T-helper 22 cell (primary cell): ENCODE measurements at places on chromosomes 6 and 20.

DNA sequence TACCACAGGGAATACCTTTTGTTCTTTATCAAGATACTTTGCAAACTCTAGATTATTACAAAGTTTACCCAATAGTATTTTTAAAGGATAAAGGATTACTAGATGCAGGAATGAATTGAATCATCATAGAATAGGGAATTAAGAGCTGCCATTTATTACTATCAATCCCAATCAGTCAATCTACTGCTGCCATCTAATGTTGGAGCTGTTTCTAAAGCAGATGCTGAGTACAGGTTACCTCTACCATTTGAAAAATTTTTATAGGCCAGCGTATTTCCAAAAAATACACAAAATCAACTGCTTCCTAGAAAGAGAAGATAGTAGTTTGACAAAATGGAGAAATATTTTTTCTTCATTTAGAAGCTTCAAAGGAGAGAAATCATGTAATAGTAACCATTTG, 520.4 kb downstream of the ADGRB3 start:
- no peak for DNase-seq

GRCh38 chr20:8424010-8424409, 291.9 kb downstream of the PLCB1 start:
- no peak for DNase-seq

DNA sequence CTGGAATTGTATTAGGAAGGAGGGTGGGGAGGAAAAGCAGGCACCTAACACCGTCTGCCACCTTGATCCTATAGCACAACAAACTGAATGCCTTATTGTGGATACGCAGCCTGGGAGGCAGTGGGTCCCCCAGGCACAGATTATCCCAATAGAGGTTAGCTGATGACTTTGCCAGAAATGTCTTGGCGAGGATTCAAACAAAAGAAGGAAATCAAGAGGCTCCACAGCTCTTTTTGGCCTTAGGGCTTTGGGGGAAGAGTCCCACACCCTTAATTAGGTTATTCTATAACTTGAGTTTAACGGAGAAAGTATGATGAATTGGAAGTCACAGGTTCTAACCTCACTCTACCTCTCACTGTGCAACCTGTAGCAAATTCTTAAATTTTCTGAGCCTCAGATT, 102.0 kb downstream of the MRPL14 start:
- no peak for DNase-seq

- no peak for DNase-seq
Measured at GRCh38 chr6:14934013-14934412, 311.9 kb upstream of the JARID2 start.

- peak; percentile 25 for DNase-seq
Measured at GRCh38 chr6:107822176-107823046, 1.7 kb downstream of the SCML4 start.

GRCh38 chr6:157905590-157906342, 75.9 kb upstream of the SYNJ2 start:
- DNase-seq: no peak

DNA sequence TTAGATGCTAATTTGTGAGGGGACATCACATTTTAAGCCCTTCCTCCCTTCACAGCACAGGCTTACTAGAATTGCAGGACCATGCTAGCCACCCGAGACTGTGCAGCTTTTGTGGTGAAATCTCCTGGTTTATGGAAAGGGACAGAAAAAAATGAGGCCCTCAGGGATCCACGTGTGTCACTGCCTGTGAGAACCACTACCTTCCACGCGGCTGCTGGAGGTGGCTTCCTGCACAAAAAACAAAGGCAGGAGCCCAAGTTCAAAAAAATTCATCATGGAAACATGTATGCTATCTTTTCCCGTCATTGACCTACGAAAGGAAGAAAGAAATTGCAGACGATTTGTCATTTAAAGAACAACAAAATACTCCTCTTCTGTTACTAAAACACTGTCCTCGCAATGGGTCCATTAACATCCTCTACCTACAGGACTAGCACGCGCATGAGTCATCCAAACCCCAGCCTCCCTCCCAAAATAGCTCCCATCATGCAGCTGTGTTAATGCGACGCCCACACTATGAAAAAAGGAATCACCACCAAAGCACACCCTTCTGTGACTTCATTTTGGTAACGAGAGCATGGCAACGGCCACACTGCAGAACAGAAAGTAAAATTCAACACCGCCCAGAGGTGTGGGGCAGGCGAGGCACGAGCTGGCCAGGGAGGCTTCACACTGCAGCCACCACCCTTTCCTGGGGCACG, 45.7 kb downstream of the RAMACL start:
- peak; percentile 47 for DNase-seq

GRCh38 chr6:88548891-88549505, 382.9 kb upstream of the CNR1 start:
- no peak for DNase-seq

DNA sequence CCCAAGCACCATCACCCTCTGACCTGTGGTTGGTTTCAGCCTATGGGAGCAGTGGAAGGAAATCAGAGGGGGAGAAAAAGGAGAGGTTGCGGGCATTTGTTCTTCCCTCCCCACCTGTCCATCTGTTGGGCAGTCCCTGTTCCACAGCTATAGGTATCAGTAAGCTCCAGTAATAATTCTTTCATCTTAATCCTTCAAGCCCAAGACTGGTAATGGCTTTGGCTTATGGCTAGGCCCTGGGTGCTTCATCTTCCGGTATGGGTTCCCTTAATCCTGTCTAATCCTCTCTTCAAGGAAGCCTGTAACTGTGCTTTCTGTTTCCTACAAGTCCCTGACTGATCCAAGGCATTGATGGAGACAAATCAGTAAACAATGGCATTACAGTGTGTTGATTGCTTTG, 42.2 kb upstream of the STK35 start:
- no peak for DNase-seq

GRCh38 chr20:10094566-10095173, 59.9 kb downstream of the ANKEF1 start:
- DNase-seq: no peak

GRCh38 chr20:50504231-50504823, 5.9 kb upstream of the PTPN1 start:
- DNase-seq: no peak

DNA sequence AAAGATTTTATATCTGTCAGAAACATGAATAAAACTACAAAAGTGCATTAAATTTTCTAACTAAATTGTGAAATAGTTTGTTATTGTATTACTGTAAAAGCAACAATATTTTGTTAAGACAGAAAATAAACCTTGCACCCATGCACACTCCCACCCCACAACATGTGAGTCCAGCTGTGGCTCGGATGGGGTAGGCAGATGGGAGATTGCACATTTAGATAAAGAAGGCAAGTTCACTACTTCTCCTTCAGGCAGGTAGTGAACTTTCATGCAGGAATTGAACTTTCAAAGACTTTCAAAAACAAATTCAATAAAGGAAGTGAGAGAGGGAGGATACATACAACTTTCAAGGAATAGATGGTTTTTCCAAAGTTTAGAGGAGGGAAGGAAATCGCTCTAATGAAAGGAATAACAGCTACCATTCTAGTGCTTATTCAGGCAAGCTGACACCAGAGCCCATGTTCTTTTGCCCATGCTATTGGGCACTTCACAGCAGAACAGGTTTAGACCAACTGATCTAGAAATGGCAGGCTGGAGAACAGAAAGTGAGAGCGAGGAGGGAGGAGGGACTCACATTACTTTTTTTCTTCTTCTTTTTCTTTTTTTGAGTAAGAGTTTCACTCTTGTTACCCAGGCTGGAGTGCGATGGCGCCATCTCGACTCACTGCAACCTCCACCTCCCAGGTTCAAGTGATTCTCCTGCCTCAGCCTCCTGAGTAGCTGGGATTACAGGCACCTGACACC, 28.5 kb downstream of the SF3B5 start:
- no peak for DNase-seq

DNA sequence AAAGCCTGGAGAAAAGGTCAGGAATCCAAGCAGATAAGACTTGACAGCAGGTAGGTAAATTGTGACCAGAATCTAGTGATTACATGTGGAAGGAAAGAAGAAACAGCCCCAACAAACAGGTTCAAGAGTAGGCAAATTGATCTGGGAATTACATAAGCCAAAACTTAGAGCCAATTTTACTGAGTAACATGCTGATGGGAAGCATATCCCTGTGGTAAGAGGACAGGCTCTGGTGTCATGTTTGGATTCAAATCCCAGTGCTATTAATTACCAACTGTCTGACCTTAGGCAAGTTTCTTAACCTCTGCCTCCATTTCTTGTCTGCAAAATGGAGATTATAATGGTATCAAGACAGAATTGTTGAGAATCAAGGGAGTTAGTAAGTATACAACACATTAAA, 20.4 kb downstream of the MCM9 start:
- DNase-seq: no peak

DNA sequence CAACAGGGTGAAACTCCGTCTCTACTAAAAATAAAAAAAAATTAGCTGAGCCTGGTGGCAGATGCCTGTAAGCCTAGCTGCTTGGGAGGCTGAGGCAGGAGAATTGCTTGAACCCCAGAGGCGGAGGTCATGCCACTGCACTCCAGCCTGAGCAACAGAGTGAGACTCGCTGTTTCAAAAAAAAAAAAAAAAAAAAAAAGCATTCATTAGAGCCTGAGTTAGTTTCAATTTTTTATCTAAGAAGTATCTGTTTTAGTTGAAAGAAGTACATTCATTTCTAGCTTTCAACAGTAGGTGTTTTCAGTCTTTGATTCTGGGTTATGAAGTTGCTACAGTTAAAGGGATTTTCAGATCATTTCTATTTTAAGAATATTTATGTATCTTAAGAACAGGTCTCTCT, 42.2 kb downstream of the ZNF292 start:
- DNase-seq: no peak

GRCh38 chr6:317060-317447, 24.8 kb downstream of the DUSP22 start:
- DNase-seq: no peak

GRCh38 chr6:136550045-136550329, 235 bp downstream of the MAP7 start:
- no peak for DNase-seq

- no peak for DNase-seq
Measured at GRCh38 chr6:26299286-26300042, 65.5 kb upstream of the BTN3A2 start.

DNA sequence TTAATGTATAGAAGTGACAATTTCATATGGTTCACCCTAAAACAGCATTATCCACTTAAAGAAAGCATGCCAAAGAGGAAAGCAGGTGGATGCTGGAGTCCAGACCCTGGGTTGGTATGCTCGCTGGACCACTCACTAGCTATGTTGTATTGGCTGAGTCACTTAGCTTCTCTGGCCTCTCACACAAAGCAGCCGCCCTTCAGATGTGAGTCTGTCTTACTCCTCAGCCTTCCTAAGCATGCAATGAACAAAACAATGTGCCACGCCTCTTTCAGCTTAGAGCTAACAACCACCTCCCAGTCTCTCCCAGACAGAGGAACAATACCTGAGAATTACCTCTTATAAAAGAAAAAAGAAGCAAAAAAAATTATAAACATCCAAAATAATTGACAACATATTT, 29.4 kb downstream of the SIM1 start:
- DNase-seq: no peak

GRCh38 chr20:9015984-9016324, 52.9 kb upstream of the PLCB4 start:
- DNase-seq: no peak

DNA sequence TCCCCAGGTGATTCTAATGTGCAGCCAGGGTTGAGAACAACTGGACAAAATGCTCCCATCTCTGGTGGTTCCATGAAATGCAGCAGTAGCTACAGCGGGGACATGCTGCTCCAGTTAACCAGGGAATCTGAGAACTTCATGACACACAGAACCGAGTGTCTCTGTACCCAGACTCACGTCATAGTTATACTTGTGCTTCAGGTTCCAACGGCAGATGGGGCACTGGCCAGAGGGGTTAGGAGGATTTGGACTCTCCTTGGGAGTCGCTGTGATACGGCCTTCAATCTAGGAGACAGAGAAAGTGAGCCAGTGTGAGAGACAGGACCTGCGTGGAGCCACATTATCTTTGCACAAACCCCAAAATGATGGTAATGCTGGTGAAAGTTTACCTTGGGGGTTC, 9.2 kb downstream of the MRPS18A start:
- no peak for DNase-seq

DNA sequence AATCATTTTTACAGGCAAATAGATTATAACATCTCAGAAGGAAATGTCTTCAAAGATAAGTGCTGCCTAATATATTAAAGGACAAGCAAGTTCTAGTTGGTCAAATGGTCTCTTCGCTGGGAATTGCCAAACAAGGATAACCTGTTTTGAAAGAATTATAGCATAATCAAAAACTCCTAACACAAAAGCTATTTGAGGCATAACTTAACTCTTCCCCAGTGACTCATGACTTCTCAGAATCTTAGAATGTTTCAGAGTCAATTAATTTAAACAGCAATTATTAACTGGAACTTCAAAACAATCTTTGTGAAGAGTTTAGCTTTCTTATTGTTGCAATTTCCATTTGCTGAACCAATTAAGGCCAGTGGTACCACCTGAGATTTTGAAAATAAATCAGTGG, 126.6 kb downstream of the MTFR2 start:
- no peak for DNase-seq

DNA sequence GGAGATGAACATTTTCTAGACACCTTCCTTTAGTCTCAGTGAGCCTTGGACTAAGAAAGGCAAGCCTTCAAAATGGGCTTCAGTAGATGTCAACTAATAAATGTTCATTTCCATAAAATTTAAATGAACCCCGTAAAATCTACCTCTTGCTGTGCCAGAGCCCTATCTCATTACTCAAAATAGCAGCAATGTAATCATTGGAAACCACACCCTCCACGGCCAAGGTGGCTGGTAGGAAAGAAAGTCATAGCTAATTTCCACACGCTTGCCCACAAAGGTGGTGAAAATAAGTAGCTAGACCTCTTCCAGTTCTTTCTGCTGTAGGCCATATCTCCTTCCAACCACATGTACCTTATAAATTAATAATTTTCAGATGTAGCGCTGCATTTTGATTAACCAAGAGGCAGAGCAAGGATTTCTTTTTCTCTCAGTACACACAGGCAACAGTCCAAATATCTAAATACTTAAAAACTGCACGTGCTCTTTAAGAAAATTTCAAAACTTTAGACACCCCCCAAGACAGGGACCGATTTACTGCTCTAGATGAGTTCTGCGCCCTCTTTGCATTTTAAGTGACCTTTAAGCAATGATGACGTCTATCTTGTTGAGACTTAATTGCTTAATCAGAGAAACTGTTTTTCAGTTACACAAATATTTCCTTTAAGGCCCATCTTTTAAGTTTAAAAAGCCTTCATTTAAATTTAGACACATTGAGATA, 290.8 kb downstream of the ZNF217 start:
- DNase-seq: no peak

DNA sequence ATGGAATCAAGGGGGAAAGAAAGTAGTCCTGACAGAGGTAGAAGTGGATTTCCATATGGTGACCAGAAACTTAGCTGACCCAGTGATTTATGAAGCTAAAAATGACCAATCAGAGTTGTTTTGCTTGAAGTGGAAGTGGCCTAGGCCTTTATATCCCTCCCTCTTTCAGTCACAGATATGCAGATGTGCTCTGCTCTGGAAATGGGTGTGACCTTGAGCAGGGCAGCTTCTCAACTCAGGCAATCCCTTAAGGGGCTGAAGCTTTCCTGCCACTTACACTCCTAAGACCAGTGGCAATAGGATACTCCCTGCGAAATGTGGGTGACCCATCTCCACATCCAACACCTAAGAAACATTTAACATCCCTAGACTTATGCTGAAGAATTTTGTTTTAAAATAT, 256.6 kb downstream of the EYS start:
- no peak for DNase-seq

- DNase-seq: no peak
Measured at GRCh38 chr20:49399329-49399728, 83.1 kb downstream of the KCNB1 start.

- DNase-seq: no peak
Measured at GRCh38 chr20:50579511-50579910, 69.3 kb downstream of the PTPN1 start.
